ENCODE measurements at places on chromosomes 12 and 14. TPM values are rescaled to one million over a fixed set of nuclear protein-coding genes. Genes with fewer than 3 reads are reported as not detected.

- H3K27me3 ChIP-seq, result no peaks in the 10 kb centered on the region
- H3K36me3 ChIP-seq, result no peaks in the 10 kb centered on the region
- peaks cover 10% of the 10 kb centered on the region for H3K4me1 ChIP-seq
- H3K27ac ChIP-seq, result no peak overlapping the region
- H3K4me3 ChIP-seq, result no peak overlapping the region
Observed at GRCh38 chr14:96805956-96806355, 8.8 kb downstream of the VRK1 start.

- peaks cover 37% of the 10 kb centered on the region for H3K4me1 ChIP-seq
- peaks cover 38% of the 10 kb centered on the region for H3K36me3 ChIP-seq
- no peaks in the 10 kb centered on the region for H3K27me3 ChIP-seq
- no peak for DNase-seq
- H3K4me3 ChIP-seq, result no peak overlapping the region
Observed at GRCh38 chr12:113230315-113231234, 9.3 kb downstream of the TPCN1 start.

DNA sequence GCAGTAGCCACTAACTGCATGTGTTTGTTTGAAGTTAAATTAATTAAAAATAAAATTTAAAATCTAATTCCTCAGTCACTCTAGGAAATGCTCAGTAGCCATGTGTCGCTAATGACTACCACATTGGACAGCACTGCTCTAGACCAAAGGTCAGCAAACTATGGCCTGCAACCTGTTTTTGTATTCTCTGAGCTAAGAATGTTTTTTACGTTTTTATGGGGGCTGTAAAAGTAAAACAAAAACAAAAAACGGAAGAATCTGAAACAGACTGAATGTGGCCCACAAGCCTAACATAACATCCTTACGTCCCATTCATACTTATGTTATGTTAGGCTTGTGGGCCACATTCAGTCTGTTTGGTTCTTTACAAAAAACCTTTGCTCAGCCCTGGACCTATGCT is 57.8 kb downstream of the LIN52 start:
- H3K4me1 ChIP-seq, result peaks cover 2% of the 10 kb centered on the region
- H3K36me3 ChIP-seq, result peaks cover 16% of the 10 kb centered on the region
- no peak overlapping the region for H3K4me3 ChIP-seq
- DNase-seq, result no peak
- H3K27ac ChIP-seq, result no peak overlapping the region
- no peaks in the 10 kb centered on the region for H3K27me3 ChIP-seq

GRCh38 chr14:54322701-54323337 is 74.0 kb upstream of the CDKN3 start:
- H3K36me3 ChIP-seq, result no peaks in the 10 kb centered on the region
- H3K27me3 ChIP-seq, result no peaks in the 10 kb centered on the region
- H3K4me3 ChIP-seq, result no peak overlapping the region
- H3K27ac ChIP-seq, result no peak overlapping the region
- H3K4me1 ChIP-seq, result peaks cover 4% of the 10 kb centered on the region
- DNase-seq, result no peak

GRCh38 chr12:95538656-95539055 is 12.6 kb downstream of the USP44 start:
- no peak for DNase-seq
- H3K27ac ChIP-seq, result no peak overlapping the region

Gene CCDC92
- 55.1 TPM for total RNA-seq

Measured in osteocyte (in vitro differentiated cells).